ENCODE measurements at places on chromosomes 5 and 9.

- peaks cover 24% of the 10 kb centered on the region for H3K36me3 ChIP-seq
- peak; percentile 81 for DNase-seq
These were observed 30.4 kb upstream of the LTC4S start for GRCh38 chr5:179763215-179763945.

DNA sequence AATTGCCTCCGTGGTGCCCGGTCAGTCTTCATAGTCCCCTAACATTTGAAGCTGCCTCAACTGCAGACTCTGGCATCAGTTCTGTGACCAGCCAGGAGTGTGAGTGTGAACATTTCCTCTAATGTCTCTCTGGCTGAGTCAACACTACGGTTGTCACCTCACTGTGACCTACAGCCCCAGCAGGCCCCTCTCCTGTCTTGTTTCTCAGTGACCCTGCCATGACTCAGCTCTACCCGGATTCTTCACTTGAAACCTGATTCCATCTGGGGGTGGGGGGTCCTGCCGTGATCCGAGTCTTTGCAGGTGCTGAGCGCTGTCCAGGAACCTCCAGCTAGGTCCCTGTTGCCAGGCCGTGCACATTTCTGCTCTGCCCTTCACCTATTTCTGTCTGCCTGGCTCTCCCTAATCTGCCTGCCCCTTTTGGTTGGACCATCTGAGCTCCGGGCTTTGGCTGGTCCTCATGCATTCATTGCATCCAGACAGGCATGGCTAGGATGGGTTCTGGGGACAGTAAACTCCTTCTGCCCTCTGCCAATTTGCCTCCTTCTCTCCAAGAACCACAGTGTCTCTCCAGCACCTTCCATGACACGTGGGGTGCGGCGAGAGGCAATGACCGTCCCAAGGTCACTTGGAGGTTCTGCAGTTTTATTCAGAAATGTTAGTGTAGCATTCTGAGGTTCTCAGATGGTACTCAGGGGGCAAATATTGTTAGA is 24.2 kb downstream of the STC2 start:
- peak; percentile 69 for DNase-seq
- no peaks in the 10 kb centered on the region for H3K36me3 ChIP-seq
- peaks cover 34% of the 10 kb centered on the region for H3K4me1 ChIP-seq
- no peaks in the 10 kb centered on the region for H3K27me3 ChIP-seq
- peak overlapping the region; percentile 32 for H3K27ac ChIP-seq

- no peaks in the 10 kb centered on the region for H3K4me1 ChIP-seq
- H3K27ac ChIP-seq = no peak overlapping the region
- no peaks in the 10 kb centered on the region for H3K27me3 ChIP-seq
- no peak for DNase-seq
These were observed 44.4 kb downstream of the DROSHA start for GRCh38 chr5:31487506-31487905.

- peaks cover 22% of the 10 kb centered on the region for H3K4me1 ChIP-seq
- DNase-seq = no peak
- no peaks in the 10 kb centered on the region for H3K27me3 ChIP-seq
- no peak overlapping the region for H3K4me3 ChIP-seq
- peak overlapping the region; percentile 19 for H3K27ac ChIP-seq
These were observed 11.8 kb downstream of the EPB41L4A start for GRCh38 chr5:112407240-112407639.

DNA sequence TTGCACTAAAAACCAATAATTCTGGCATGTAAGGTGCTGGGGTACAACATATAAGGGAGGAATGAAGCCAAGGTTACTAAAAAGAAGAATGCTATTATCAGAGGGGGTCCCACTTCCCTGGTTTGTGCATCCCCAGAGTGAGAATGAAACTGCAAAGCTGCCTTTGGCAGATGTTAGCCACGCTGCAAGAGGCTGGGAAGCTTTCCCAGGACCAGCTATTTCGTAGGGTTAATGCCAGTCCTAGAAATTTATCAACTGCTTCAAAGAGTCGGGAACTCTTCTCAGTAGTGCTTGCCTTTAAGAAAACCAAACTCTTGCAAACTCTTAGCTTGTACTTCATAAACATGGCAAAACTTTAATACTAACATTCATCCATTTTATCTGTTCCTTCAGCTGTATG is 87.5 kb upstream of the NR5A1 start:
- no peak for DNase-seq
- H3K4me3 ChIP-seq = no peak overlapping the region
- H3K27ac ChIP-seq = no peak overlapping the region
- peaks cover 15% of the 10 kb centered on the region for H3K4me1 ChIP-seq

All from SJCRH30 (cell line).